ENCODE measurements at places on chromosomes 6 and 20.

GRCh38 chr6:24699521-24700359 lies 19.2 kb downstream of the C6orf62 start:
- DNase-seq = no peak

DNA sequence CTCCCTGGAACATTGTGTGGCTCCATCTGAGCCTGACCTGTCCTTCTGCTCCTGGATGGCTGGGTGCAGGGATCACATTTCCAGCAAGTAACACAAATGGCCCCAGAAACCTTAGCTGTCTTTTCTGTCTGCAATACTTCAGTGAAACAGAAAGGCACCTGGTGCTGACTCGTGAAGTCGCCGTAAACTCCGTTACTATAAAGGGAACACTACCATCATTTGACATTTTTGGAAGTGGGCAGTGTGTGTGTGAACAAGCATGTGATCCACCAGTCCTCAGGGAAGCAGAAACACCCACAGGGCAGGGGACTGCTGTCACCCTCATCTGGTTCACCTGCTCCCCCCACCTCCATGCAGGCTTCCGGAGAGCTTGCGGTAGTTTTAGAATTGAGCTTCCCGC lies 23.9 kb downstream of the SERPINB6 start:
- no peak for DNase-seq

DNA sequence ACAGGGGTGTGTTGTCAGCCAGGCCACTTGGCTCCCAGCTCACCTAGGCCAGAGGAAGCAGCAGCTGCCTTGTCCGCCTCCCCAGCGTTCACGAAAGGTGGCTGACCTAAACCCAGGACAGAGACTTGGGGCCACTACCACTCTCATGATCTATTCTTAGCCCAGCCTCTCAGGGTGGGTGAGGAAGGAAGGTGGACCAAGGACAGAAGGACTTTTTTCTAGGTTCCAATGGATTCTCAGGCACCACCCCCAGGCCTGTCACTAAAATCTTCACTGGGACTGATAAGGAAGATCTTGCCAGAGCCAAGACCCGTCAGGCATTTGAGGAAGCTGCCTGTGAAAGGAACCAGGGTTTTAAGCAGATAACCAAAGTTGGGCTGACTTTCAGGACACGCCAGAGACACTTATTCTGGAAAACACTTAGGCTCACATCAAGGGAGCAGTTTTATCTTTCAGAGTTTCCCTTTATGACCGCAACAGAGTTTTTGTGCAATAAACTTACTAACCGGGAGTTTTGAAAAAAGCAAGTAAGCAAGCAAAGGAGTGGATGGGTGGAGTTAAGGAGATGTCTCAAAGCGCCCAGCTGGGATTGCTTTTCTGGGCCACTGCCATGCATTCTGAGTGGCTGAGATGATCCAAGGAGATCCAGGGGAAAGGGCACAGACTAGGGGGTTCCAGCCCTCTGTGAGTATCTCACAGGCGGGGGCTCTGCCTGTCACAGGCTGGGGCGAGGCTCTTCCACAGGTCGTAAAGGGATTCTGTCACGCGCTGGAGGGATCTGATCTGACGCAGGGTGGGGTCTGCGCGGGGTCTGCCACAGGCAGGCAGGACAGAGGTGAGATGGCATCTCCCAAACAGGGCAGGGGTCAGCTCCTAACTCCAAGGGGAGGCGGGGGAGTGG lies 989 bp downstream of the FITM2 start:
- DNase-seq = no peak

GRCh38 chr6:11615214-11615602 lies 77.7 kb downstream of the TMEM170B start:
- DNase-seq = no peak

DNA sequence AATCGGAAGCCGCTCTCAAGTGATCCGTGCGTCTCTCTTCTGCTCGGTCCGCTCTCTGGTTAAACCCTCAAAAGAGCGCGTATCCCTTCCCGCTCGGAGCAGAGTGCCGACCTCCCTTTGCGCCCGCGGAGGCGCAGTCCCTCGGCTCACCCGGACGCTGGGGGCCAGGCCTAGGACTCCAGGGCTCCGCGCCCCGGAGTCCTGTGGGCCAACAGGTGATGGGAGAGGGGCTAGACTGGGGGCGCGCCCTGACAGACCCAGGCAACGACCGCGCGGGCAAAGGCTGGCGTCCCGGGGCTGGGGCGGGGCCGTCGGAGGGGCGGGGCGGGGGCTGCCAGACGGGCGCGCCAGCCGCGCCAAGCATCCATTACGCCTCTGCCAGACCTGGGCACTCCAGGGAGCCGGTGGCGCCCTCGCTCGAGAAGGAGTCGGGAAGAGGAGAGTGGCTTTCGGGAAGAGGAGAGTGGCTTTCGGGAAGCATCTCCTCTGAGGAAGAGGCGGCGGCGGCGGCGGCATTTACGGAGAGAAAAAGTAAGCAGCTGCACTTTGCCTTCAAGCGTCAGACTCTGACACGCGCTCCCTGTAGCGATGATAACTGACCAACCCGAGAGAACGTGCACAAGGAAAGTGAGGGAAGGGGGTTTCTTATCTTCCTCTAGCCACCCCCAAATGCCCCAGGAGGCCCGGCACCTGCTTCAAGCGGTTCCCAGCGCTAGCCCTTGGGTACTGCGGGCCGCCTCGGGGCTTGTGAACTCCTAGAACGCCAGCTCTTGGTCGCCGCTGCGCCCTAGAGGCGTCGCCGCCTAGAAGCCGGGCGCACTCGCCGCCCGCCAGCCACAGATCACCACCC lies 2.6 kb downstream of the EPHA7 start:
- no peak for DNase-seq

GRCh38 chr6:95228636-95229035 lies 348.7 kb upstream of the MANEA start:
- no peak for DNase-seq

DNA sequence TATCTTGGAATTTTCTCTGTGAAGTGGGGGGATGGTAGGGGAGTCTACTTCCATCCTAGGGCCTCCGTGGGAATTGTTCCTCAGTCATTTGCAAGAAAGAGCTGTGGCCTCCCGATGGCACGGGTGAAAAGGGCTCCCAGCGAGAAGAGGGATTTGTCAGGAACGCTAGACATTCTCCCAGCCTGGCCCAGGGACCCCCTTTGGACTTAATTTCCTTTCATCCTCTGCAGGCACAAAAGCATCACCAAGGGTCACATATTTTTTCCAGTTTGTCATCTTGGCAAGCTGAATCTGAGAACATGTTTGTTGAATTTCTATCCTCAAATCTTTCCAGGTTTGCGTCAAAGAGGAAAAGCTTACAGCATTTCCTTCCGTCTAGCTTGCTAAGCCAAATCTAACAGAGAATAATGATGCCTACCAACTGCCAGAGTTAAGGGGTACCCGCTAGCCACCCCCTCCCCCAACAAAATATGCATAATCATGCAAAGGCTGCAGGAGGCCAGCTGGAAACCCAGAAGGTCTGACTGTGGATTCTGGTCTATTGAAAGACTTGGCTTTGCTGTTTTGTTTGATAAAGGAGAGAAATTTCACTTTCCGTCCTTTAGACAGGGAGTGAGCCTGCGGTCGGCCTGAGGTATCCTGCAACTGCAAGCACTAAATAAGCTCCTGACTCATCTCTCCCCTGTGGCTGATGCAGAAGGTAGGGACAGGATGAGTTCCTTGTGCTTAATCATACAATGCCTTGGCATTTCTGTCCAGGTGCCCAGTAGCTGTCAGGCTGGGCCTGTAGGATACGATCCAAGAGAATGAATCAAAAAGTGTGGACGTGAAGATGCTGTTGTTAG lies 23.1 kb downstream of the PSMG4 start:
- DNase-seq = no peak

DNA sequence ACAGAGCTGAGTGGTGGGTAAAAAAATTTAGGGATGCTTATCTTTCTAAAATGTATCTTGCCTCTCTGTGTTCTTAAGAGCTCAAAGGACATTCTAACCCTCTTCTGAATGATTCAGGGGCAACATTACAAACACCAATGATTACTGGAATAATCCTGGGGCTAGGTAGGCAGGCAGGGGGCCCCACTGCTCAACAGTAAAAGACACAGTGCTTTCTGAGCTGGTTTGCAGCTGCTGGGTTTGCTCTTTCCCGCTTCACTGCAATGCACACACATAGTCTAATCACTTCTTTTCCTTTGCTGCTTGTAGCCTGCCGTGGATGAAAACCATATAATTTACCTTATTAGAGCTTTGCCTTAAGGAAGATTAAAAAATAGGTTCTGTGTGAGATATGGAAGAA lies 23.9 kb downstream of the CLDN20 start:
- no peak for DNase-seq

- DNase-seq = no peak
Measured at GRCh38 chr6:11143394-11144371, 32.2 kb upstream of the ERVFRD-1 start.

DNA sequence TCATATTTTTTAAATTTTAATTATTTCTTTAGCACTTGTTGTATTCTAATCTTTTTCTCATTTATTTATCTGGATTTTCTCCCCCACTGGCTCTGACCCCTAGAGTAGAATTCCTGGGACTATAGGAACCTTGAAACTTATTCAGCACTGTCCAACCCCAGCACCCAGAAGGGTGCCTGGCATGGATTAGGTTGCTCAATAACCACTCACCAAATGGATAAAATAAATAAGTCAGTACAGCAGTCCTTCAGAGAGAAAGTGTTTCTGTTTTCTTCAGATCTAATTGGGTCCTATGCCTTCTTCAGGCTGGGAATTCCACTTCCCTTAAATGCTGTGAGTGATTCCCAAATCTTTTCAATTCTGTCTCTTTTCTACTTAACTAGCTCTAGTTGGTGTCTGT lies 206.2 kb downstream of the PTPRK start:
- DNase-seq = no peak

- no peak for DNase-seq
Measured at GRCh38 chr6:169805242-169805838, 53.9 kb downstream of the ERMARD start.

DNA sequence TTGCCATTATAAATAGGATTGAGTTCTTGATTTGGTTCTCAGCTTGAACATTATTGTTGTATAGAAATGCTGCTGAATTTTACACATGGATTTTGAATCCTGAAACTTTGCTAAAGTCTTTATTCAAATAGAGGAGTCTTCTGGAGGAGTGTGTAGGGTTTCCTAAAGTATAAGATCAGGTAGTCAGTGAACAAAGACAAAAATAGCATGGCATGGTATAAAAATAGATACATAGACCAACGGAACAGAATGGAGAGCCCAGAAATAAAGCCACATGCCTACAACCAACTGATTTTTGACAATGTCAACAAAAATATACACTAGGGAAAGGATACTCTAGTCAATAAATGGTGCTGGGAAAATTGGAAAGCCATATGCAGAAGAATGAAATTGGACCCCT lies 740.1 kb downstream of the QKI start:
- DNase-seq = no peak

DNA sequence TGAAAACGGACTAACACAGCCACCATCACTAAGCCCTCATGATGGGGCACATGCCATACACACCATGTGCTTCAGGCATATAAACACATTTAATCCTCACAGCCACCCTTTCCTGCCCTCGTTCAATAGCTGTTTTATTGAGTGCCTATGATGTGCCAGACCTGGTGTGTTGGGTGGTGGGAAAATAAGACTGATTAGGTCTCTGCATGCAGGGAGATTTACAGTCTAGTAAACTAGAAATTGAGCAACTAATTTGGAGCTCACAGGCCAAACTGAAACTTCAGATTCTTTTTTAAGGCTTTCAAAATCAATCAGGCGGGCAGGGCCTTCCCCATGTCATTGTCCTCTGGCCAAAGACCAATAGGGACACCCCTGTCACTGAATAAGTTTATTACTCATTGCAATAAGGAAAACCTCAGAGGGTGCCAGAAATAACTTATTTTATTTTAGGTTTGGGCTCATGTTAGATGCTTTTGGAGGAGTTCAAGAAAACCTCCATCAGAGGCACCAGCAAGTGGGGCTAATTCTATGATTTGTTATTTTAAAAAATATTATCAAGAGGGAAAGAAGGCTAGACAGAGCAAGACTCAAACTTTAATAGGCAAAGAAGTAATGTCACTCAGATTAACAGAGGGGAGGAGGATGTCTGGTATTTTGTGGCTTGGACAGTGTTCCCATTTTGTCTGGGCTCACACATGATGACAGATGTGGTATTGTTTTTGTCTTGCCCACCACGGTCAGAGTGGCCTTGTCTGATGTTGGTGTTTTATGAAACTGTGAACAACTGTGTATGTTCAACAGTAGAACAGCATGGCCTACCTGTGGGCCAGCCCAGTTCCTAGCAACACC lies 12.0 kb downstream of the ZFP64 start:
- DNase-seq = no peak

DNA sequence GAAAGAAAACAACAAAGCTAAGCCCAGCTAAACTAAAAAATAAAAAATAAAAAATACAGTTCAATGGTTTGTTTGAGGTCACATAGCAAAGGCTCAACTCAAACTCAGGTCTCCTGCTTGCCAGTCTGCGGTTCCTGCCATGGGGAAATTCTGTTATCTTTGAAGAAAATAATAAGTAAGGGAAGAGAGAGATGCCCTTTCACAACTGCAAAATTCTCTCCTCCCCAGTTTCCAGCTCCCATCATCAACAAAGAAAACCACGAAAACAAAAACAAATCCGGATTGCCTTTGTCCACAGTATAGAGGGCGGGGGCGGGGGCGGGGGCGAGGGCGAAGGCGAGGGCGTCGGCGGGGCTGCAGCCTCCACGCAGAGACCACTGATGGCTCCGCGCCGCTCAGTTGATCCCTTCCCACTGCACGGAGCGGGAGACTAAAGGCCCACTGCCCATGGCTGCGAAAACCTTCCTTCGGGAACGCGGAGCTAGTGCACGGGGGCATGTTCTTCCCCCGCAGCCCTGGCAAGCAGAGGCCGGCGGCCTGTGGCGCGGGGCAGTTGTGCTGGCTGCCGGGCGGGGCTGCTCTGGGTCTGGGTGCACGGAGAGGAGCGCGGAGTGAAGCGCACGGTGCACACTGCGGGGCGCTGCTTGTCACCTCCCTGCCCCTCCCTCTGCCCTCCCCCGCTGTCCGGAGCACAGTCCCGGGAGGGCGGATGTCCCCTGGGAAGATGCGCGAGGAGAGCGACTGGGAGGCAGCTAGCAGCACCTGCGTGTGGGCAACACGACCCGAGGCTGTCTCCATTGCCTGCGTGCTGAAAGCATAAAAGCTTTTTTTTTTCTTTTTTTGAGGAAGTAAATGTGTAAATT lies 54.1 kb upstream of the TPD52L1 start:
- DNase-seq = peak; percentile 4

DNA sequence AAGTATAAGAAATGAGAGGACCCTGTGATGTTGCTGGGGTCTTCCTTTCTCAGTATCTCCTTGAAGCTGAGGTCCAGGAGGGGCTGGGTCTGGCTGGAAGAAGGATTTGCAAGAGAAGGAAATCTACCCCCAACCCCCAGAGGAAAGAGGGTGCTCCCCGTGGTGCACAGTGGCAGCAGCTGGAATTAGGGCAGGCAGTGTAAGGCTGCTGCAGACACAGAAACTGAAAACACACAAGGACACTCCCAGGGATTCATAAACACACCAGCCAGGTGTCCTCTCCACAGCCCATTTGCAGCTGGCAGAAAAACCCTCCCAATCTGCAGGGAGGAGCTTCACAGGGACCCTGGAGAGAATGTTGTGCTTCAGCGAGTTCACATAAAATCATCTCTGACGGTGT lies 297.2 kb downstream of the CDH26 start:
- no peak for DNase-seq

- no peak for DNase-seq
Measured at GRCh38 chr6:140077827-140078560, 703.5 kb upstream of the CITED2 start.

- DNase-seq = no peak
Measured at GRCh38 chr6:52558266-52559000, 18.4 kb downstream of the TRAM2 start.

- DNase-seq = no peak
Measured at GRCh38 chr6:148980234-148980633, 233.4 kb downstream of the UST start.

GRCh38 chr20:35394271-35394670 lies 17.5 kb downstream of the UQCC1 start:
- no peak for DNase-seq

- no peak for DNase-seq
Measured at GRCh38 chr6:2134554-2134953, 110.9 kb downstream of the GMDS start.

Measured in CD4-positive, alpha-beta memory T cell (primary cell).